ENCODE measurements at places on chromosomes 2 and 18.

GRCh38 chr2:129775952-129776653 lies 203.4 kb upstream of the RAB6C start:
- DNase-seq, result no peak

GRCh38 chr18:28208268-28208667 lies 31.3 kb upstream of the CDH2 start:
- no peak for DNase-seq

- DNase-seq, result no peak
Observed at GRCh38 chr2:237194906-237195305, 109.2 kb downstream of the COPS8 start.

GRCh38 chr2:72619626-72620025 lies 206.2 kb downstream of the EXOC6B start:
- DNase-seq, result no peak

GRCh38 chr2:204051476-204051875 lies 114.9 kb downstream of the ICOS start:
- no peak for DNase-seq

All from CD4-positive, alpha-beta T cell treated with Interleukin-15 for 1 hour (primary cell).